ENCODE measurements at places on chromosomes 12 and 14. TPM values are rescaled to one million over a fixed set of nuclear protein-coding genes. Genes with fewer than 3 reads are reported as not detected.
A peak's percentile ranks its signal among the peaks of the same experiment; 100 is the strongest.

PLD4 gene
- total RNA-seq: 2.2 TPM

- no peak for DNase-seq
Measured at GRCh38 chr12:67362526-67362925, 93.4 kb downstream of the CAND1 start.

DNA sequence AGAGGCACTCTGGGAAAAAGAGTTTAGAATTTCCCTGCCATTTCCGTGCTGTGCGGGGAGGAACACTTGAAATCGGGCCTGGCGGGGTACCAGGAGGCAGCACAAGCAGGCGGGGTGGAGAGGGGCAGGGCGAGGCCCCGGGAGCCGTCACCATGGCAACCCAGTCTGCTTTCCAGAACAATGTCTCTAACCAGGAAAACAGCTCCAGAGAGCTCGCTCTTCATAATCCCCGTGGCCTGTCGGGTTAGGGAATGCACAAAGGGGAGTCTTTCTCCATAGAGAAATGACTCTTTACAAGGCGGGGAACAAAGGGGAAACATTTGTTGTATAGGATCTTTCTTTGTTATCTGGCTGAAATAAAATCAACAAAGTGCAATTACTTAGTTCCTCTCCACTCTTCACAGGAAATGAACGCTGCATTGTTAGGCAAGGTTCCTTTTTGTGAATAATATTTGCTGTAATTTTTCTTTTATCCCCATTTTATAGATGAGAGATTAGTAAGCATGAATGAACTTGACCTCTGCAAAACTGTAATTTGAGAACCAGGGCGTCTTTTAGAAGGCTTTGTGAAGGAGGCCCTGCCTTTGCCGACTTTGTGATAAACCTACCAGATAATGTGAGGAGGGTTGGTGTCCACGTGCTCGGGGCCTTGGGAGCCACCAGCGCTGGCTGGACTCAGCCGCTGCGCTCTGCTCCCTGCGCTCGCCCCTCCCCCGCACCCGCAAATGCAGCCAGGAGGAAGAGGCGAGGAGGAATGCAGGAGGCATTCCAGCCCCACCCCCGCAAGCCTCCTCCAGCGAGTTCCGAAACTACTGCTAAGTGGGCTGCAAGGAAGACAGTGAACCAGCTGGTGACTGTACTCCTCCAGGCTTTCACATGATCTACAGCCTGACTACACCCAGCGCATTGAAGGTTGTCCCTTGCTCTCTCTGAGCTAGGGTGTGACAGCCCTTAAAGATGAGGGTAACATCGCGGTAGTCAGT, 105.2 kb upstream of the ATF7IP start:
- peak; percentile 63 for DNase-seq

ANO2 gene
- total RNA-seq: not detected

GRCh38 chr12:66648033-66648735, 30.7 kb downstream of the GRIP1 start:
- no peak for DNase-seq

GRCh38 chr14:90444077-90444696, 47.4 kb downstream of the CALM1 start:
- no peak for DNase-seq

GRCh38 chr14:54489731-54490444, 1.1 kb upstream of the GMFB start:
- DNase-seq: no peak

- no peak for DNase-seq
Measured at GRCh38 chr12:106766393-106766826, 8.1 kb upstream of the RIC8B start.

SLC7A7 gene
- total RNA-seq: 2.6 TPM

KRT2 gene
- total RNA-seq: 0.62 TPM

DNA sequence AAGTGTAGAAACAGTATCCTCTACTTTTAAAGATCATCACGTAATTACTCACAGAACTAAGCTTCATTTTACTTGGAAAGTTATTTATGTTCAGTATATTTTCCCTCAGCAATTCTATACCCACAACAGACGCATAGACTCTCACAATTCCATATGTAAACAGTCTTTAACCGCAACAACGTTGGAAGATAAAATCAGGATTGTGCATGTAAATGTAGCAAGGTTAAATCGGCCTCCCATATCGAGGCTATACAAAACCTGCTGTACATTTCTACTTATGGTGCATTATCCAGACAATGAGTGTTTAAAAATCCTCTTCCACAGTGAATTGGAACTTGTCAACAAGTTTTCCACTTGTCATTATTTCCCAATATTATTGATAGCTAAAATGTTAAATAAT, 581.1 kb downstream of the SLC16A7 start:
- no peak for DNase-seq

ACVRL1 gene
- not detected for total RNA-seq

DNA sequence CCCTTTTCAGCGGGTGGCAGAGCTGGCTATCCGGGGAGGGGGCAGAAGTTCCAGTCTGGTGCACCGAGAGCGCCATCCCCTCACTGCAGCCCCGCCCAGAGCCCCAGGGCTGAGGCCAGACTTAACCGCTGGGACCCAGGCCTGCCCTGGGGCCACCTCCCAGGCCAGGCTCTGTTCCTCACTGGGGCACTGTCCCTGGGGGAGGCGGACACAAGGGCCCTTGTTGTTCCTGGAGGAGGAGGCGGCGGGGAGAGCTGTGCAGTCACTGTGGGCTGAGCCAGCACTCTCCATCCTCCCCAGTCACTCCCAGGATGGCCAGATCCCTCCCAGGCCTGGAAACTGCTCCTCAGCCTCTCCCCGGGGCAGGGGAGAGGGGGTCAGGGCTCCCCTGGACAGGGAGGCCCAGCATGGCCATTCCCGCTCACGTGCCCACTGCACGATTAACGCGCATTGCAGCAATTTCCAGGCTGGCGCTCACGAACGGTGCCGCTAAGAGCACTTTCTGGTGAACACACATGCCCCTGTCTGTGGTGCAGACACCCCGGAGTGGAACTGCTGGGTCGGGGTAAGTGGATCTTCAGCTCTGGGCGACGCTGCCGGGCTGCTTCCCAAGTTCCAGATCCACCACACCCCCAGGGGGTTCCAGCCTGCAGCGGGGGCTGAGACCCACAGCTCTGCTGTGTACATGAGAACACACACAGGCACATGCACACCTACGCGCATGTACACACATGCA, 89.8 kb upstream of the SFSWAP start:
- DNase-seq: no peak

DNA sequence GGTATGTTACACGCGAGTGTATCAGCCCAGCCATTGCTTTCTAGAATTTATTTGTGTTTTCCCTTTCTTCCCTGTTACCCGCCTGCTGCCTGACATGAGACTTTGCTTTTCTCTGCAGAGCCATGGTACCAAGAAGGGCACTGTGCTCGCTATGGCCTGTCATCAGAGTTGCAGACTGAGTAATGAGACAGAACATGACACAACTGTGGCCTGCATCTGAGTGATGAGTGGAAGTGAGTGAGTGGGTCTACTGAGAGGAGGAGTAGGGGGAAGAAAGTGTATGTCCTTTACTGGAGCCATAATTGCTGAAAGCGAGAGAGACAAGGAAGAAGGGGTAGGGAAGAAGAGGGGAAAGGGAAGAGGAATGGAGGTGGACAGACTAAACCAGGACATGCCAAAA, 2.9 kb downstream of the RILPL1 start:
- no peak for DNase-seq

DNA sequence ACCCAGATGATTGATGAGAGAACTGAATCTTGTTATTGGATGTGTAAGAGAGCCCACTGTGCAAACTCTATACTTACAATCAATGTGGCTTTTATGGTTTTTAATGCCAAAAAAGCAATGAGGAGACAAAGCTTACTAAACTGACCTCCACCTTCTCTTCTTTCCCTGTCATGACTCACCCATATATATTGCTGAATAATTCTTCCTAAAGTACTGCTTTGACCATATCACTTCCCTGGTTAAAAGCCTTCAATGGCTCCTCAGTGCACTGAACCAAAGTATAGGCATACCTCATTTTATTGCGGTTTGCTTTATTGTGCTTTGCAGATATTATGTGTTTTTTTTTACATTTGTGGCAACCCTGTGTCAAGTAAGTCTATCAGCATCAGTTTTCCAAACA, 138.4 kb upstream of the PELI2 start:
- DNase-seq: no peak

- no peak for DNase-seq
Measured at GRCh38 chr14:105168496-105168978, at the start of gene JAG2. Gene JAG2 (minus strand): TSS chr14:105168776. CDS start chr14:105168420, 356 bp downstream.

MEG3 gene
- total RNA-seq: not detected

DNA sequence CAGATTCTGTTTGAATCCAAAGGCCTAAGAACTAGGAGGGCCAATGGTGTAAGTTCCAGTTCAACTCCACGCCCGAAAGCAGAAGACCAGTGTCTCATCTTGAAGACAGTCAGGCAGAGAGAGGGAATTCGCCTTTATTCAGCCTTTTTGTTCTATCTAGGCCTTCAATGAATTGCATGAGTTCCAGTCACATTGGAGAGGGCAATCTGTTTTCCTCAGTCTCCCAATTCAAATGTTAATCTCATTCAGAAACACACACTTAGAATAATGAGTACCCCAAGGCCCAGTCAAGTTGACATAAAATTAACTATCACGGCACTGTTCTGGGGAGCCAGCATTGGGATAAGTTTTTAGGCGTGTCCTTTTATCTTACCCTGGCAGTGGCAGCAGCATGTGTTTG, 65.8 kb downstream of the C14orf39 start:
- no peak for DNase-seq

NPFF gene
- not detected for total RNA-seq

DNA sequence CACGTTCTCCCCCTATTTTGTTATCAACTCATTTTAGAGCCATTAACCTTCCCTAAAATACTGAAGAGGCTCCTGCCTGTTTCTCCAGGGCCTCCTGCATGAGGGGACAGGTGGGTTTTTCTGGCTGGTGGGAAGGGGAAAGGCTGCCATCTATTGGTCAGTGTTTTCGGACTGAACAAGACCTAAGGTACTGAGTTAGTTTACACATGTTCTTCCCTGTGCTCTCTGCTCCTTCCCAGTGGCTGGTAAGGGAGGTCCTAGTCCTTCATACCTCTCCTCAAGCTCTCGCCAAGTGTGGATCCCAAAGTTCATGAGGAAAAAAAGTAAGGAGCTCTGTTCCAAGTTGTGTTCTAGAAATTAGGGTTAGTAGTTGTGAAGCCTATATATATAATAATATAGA, 357.5 kb downstream of the FSCB start:
- no peak for DNase-seq

DNA sequence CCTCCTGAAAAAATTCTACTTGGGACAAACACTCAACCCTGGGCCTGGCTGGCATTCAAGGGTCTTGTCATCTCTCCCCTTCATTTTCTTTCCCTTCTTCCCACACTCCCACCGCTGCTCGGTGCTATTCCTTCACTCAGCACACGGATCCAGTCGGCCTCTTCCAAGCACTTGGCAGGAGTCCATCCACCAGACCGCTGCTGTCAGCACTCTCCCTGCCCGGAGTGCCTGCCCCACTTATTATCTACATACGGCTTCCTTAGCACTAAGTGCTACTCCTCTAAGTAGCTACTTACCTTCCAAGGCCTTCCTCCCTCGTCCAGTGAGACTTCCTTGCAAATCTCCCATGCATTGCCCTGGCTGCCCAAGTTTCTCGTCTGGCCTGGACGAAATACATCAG, 29.8 kb downstream of the CALM1 start:
- no peak for DNase-seq

DNA sequence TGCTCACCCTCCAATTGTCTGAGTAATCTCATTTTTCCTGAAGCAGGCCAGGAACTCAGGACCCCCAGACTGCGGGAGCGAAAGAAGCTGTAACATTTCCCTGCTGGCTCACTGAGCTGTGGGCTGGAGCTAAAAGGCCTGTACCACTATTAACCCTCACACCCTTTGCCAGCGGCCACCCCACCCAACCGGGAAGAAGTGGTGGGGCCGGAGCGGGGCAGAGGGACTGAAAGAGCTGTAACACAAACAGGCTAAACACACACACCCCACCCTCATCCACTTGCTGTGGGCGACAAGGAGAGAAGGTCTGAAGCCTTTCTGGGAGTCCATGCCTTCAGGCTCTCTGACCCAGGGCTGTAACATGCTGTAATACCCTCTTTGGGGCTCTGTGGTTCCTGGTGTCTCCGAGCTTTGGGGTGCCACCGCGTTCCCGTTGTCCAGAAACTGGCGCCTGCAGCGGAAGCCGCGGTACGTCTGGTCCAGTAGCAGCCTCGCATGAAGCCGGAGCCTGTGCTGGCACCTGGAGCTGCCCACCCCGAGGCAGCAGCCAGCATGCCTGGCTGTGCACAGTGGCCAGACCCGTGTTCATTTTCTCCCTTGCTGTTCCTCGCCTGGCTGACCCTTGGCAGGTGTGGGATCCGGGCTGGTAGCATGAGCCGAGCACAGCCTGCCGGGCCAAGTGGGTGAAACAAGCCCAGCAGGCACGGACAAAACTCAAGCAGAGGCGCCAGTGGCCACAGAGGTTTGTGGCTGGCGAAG, 345.5 kb upstream of the MGAT4C start:
- DNase-seq: no peak

- no peak for DNase-seq
Measured at GRCh38 chr14:39381366-39381765, 50.9 kb downstream of the FBXO33 start.

DNA sequence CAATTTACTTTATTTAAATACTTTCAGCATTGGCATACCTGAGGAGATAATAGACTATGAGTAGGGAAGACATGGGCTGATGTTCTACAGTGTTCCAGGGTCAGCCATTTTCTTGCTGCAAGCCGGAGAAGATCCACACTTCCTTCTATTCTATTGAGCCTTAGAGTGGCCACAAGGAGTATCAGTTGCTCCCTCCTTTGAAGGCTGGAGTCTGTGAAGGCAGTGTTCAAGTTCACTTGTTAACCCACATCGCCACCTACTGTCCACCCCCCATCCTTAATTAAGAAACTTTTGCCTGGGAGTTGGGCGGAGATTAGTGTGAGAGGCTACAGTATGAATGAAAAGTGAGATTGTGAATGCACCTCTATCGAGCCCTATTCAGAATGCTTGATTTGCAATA, 666.6 kb downstream of the NRXN3 start:
- no peak for DNase-seq

TAS2R8 gene
- not detected for total RNA-seq

DNA sequence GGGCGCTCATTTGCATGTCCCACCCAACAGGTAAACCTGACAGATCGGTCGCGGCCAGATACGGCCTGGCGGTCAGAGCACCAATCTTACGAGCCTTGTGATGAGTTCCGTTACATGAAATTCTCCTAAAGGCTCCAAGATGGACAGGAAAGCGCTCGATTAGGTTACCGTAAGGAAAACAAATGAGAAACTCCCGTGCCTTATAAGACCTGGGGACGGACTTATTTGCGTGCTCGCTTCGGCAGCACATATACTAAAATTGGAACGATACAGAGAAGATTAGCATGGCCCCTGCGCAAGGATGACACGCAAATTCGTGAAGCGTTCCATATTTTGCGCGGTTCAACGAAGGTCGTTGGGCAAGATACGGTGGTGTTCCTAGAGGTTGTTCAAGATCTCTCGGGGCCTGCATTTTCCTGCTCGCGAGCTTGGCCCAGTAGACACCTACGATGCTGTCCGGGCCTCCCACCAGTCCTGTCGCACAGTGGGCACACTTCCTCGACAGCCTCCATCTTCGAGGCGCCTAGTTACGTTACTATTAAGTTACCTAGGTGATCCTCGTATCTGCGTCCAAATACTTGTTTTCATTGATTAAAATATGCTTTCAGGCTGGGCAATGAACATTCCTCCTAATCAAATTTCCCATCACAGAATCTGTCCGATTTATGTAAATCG, at the start of gene RNU6-7:
RNU6-7 (plus strand) TSS at position 230 of the 675 bp plus-strand sequence.
- DNase-seq: peak; percentile 83

TAS2R46 gene
- total RNA-seq: 1.9 TPM
